ENCODE measurements at places on chromosomes 7 and 10. TPM values are rescaled to one million over a fixed set of nuclear protein-coding genes. Genes with fewer than 3 reads are reported as not detected.

- no peak for DNase-seq
These were observed 889.9 kb upstream of the C7orf33 start for GRCh38 chr7:147700702-147701101.

- DNase-seq: no peak
These were observed 126.0 kb downstream of the AASS start for GRCh38 chr7:122018032-122018431.

- no peak for DNase-seq
These were observed 4.6 kb downstream of the AZGP1 start for GRCh38 chr7:99971242-99971641.

The HUS1 gene
- 15.6 TPM for total RNA-seq

The PAXIP1 gene
- total RNA-seq: 8.7 TPM

- DNase-seq: no peak
These were observed 191.5 kb downstream of the CELF2 start for GRCh38 chr10:11208908-11209829.

DNA sequence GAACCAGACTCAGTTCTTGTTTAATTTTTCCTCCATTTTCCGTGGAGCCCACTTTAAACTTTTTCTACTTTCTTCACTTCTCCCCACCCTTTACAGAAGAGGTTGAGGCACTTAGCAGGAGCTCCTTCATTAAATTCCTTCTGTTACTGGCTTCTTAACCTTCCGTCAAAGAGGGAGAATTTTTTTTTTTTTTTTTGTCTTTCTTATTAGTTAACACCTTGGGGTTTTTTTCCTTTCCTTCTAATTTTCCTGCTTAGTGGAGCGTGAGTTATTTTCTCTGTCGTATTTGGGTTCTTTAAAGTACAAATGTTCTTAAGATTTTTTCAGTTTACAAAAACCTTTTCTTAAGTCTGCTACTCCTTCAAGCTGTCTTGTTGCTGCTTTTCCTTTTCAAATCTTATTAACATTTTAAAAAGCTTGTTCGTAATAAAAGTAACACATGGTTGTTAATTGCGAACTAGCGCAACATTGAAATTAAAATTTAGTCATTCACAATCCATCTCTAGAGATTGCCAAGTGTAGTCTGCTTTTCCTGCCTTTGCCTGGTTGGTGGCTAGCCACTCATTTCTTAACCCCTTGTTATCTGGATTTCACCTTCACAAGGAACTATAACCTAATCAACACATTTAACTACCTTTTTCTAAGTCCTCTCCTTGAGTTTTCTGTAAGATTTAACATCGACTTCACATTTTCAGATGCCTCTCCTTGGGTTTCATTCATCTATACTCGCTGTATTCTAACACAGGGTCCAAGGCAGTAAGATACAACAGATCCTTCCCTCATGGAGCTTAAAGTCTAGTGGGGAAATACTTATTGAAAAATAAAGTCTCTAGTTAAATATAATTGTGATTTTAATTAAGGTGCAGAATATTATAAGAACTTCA is 2.0 kb downstream of the BMPR1A start:
- DNase-seq: no peak

GRCh38 chr7:129176916-129177710 is 11.3 kb upstream of the SMO start:
- DNase-seq: no peak

GRCh38 chr7:92674379-92674778 is 84.2 kb upstream of the FAM133B start:
- DNase-seq: no peak

DNA sequence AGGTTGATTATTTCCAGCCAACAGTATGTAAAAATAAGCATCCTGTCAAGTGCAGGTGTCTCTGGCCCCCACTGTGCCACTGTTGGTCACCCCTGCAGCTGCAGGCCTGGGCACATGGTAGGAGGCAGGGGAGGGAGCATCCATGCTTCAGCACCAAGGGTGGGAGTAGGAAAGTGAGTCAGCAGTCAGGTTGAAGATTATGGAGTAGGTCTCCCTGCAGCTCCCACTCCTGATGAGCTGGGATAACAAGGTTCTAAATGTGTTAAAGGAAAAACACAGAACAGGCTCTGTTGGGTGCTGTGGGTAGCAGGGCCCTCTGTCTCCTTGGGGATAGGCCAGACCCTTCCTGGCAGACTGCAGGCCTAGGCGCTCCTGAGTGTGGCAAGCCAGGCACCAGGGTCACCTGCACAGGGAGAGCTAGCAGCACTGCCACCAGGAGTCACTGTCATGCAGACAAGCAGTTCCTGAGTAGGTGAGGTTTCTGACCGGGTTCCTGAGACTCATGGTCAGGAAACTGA is 59.3 kb downstream of the NUDCD3 start:
- no peak for DNase-seq

DNA sequence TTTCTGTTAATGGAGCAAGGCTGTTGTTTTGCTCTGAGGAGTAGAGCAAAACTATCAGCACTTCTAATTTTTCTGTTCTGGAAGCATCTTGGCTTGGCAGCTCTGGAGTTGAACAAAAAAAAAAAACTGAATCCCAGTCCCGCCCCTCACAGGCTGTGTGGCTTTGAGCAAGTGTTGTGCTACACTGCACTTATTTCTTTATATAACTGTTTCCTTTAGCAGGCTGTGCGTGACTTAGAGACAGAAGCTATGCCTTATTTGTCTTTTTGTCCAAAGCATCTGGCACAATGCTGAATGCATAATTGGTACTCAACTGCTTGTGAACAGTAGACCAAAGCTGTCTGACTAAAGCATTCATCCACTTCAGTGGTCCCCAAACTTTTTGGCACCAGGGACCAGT is 96.1 kb downstream of the AMPH start:
- peak; percentile 42 for DNase-seq

GRCh38 chr7:139118234-139118804 is 8.8 kb upstream of the ZC3HAV1 start:
- no peak for DNase-seq
